Stimulated activated CD4-positive, alpha-beta T cell treated with anti-CD3 and anti-CD28 coated beads, Interleukin-2, amount 100 ng/mL, for 48 hours (primary cell): ENCODE measurements at places on chromosomes 1 and 21.

DNA sequence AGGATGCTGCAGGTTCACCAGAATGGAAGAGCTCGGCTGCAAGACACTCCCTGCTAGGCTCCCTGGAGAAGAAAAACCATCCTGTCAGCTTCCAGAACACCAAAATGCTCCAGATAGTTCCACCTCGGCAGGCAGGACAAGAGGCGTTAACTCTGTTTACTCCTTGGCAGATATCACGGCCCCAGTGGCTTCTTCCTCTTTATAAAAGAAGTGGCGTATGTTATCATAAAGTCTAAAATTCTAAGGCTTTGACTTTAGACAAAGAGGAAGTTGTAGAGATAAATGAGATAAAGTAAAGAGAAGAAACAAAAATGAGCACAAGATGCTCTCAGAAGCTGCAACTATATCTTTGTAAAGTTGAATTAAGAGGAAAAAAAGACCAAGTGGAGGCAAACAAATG, 24.3 kb upstream of the MTF1 start:
- DNase-seq: no peak

- DNase-seq: no peak
Observed at GRCh38 chr1:33296082-33296458, 24.8 kb downstream of the A3GALT2 start.

DNA sequence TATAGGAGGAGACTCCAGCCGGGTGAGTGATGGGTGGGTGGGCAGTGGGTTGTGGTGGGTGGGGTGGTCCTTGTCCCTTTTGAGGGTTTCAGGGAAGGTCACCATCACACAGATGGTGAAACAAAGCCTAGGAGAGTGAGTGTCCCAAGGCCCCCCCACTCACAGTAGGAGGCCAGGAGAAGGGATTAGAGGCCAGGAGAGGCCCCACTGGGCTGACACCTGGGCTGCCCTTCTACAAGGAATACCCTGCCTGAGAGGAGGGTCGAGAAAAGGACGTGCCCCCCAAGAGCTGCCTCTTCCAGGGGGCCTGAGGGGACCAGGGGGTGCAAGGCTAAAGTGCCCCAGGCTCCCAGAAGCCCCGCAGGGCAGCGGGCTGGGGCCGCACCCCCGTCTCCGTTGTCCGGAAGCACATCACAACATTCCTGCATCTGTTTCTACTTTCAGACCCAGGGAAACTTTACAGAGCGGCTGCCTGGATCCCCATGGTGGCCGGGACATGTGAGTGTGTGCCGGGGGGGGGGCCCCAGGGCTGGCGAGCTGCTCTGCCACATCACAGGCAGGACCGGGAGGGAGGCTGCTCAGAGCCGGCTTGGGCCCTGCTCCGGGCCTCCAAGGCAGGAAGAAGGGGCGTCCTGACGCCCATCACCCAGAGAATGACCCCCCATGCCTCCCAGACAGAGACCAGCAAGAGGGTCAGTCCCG, 68.2 kb downstream of the ARHGEF16 start:
- DNase-seq: no peak

GRCh38 chr1:228283043-228283371, 75.2 kb downstream of the OBSCN start:
- no peak for DNase-seq

DNA sequence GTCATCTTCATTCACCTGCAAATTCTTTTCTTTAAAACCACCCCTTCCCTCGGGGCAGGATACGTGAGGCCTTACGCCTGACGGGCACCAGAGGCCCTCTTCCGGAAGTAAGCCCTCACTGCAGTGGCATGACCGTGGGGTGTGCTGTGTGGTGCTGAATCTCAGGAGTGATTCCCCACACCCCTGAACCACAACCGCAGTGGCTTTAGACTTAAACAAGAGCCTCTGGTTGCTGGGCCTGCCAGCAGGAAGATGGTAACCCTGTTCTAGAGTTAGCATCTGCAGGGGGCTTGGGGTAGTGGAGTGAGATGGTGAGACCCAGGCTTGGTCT, 12.1 kb downstream of the BSND start:
- no peak for DNase-seq
